ENCODE measurements at places on chromosomes 3 and 15.

- DNase-seq, result no peak
Measured at GRCh38 chr3:31880482-31881078, 100.5 kb downstream of the OSBPL10 start.

GRCh38 chr15:35256141-35256540 is 171.0 kb upstream of the NANOGP8 start:
- DNase-seq, result no peak

GRCh38 chr3:108394016-108394415 is 97.7 kb downstream of the HHLA2 start:
- DNase-seq, result no peak

DNA sequence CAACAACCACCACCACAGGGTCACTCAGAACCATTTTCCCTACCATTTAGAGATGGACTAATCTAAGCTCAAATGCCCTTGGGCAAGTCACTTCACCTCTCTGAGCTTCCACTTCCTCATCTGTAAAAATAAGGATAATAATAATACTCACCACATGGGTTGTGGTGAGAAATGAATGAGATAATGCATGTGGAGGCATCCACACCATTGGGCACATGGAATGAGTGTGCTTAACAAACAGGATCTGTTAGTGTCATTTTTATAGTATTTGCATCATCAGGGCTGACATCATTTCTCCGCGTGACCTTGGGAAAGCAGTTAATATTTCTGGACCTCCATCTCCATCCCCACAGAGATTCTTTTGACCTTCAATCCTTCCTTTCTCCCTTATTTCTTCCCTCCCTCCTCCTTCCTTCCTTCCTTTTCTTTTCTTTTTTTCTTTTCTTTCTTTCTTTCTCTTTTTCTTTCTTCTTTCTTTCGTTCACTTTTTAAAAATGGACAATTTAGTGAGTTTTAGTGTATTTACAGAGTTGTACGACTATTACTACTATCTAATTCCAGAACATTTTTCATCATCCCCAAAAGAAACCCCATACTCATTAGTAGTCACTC is 7.7 kb upstream of the RFT1 start:
- no peak for DNase-seq

GRCh38 chr3:47772788-47773187 is 8.9 kb downstream of the SMARCC1 start:
- no peak for DNase-seq

DNA sequence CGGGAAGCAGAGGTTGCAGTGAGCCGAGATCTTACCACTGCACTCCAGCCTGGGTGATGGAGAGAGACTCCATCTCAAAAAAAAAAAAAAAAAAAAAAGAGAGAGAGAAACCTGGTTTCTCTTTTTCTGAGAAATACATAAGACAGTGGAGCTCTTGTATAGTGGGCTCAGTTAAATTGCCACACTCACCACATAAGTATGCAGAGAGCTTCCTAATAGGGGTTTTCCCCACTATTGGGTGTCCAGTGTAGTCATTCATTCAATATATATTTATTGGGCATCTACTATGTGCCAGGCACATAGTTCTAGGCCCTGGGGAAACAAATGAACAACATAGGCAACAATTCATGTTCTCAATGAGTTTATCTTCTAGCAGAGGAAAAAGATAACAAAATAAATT is 48.9 kb upstream of the FMN1 start:
- DNase-seq, result peak; percentile 43

GRCh38 chr3:66394753-66395249 is 106.0 kb downstream of the LRIG1 start:
- DNase-seq, result peak; percentile 38
